ENCODE measurements at places on chromosomes 3 and 15.

GRCh38 chr3:138974462-138974861, 27.4 kb downstream of the FOXL2NB start:
- no peak for DNase-seq

GRCh38 chr3:57281715-57282114, 10.8 kb downstream of the ASB14 start:
- DNase-seq, result peak; percentile 62

GRCh38 chr3:108251265-108251664, 29.0 kb upstream of the IFT57 start:
- no peak for DNase-seq

GRCh38 chr15:71443538-71443937, 328.3 kb downstream of the THSD4 start:
- DNase-seq, result no peak

- DNase-seq, result no peak
These were observed 53.3 kb downstream of the RARB start for GRCh38 chr3:25481386-25481785.

DNA sequence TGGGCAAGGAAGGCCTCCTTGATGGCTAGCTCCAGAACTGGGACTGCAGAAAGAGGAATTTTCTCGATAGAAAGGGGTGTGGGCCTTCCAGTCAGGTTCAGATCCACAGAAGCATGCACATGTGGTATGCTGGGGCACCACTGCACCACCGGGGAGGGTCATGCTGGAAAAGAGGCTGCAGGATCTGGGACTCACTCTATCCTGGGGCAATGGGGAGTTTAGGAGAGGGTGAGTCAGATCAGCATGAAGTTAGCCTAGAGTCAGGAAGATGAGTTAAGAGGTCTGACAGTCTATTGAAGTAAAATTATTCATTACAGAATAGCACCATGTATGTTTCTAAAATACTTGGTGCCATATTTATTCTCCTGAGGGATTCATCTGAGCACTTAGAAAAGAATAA, 130.2 kb upstream of the TOPAZ1 start:
- DNase-seq, result no peak

DNA sequence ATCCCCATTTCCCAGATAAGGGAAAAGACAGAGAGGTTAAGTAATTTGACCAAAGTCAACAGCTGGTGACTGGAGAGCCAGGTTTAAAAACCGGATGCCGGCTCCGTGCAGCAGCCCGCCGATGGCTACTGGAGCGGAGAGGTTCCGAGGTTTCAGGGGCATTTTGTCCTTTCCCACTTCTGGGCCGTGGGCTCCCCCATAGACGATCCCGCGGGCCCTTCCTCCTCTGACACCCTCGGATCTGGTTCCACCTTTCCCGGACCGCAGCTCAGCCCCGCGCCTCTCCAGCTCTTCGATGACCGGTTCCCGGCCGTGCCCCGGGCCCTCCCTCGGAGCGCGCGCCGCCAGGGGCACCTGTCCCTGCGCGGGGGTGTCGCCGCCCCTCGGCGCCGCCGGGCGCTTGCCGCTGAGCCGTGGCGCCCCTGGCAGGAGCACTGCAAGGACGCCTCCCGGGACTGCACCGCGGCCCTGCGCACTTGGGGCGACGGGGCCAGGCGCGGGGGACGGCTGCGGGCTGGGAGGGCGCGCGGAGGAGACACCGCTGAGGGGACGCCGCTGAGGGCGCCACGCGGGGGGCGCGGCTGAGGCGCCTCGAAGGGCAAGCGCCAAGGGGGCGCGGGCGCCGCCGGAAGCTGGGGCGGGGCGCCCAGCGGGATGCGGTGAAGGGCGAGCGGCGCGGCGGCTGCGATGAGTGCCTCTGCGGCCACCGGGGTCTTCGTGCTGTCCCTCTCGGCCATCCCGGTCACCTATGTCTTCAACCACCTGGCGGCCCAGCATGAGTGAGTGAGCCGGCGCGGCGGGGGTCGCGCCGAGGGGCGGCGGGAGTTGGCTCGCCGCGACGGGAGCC, at the start of gene TM6SF1:
TM6SF1 (plus strand) TSS at position 652 of the 847 bp plus-strand sequence; CDS start at position 688, 36 bp downstream.
- no peak for DNase-seq

DNA sequence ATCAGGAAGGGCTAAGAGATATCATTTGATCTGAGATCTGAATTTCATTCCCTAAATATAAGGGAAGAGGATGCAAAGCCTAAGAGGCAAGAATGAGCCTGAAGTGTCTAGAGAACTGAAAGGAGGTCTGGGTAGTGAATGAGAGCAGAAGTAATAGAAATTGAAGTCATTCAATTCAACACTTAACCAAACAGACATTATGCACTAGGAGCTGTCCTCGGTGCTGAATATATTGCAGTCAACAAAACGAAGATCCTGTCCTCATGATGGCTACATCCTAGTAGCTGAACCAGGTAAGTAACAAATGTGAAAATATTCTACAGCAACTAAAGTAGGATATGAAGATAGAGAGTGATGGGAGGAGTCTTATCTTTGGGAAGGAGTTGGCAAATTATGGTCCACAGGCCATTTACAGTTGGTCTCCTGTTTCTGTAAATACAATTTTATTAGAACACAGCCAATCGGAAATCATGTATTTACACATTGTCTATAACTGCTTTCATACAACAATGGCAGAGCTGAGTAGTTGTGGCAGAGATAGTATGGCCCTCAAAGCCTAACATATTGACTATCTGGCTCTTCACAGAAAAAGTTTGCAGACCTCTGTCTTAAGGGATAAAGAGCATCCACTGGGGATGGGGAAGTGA, 192.9 kb upstream of the CADPS start:
- DNase-seq, result no peak

- DNase-seq, result no peak
These were observed 33.1 kb downstream of the KLF13 start for GRCh38 chr15:31359702-31360111.

DNA sequence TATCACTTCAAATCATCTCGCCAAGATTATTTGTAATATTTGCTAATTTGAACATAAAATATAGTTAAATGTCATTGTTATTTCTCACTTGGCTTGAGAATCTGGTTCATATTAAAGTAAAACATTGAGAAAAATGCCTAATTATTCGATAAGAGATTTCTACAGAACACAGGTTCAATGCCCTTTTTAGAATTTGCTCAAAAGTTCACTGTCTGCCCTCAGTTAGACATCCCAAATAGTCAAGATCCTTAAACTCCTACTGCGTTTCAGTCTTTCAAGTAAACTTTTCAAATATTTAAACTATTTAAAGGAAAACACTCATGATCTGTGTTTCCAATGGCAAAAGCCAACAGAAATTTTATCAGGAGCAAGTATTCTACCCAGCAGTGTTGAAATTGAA, 204.1 kb upstream of the AGTR1 start:
- no peak for DNase-seq

DNA sequence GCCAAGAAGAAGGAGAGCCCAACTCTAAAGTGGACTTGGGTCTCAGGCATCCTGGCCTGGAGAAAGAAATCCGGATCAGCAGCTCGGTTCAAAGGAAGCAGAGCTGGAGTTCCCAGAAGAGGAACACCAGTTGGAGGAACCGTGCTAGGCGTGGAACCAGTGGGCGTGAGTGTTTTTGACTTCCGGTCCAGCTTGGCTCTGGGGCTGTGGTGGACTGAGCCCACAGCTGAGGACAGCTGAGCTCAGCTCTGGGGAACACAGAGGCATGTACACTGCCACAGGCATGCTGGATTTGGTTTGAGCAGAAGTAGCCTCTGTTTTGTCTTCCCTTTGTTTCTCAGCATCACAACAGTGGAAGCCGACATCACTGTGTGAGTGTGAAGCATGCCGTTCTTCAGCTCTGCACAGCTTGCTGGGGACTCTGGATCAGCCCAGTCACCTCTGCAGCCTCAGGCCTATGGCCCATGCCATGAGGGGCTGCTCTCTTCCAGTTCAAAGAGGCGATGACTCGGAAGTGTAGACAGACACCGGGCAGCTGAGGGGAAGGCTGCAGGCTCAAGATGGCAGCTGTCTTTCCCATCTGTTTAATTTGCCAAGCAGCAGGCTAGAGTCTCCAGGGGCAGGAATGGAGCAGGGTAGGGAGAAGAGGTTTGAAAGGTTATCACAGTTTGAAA, 185.8 kb upstream of the UBE3A start:
- DNase-seq, result no peak

DNA sequence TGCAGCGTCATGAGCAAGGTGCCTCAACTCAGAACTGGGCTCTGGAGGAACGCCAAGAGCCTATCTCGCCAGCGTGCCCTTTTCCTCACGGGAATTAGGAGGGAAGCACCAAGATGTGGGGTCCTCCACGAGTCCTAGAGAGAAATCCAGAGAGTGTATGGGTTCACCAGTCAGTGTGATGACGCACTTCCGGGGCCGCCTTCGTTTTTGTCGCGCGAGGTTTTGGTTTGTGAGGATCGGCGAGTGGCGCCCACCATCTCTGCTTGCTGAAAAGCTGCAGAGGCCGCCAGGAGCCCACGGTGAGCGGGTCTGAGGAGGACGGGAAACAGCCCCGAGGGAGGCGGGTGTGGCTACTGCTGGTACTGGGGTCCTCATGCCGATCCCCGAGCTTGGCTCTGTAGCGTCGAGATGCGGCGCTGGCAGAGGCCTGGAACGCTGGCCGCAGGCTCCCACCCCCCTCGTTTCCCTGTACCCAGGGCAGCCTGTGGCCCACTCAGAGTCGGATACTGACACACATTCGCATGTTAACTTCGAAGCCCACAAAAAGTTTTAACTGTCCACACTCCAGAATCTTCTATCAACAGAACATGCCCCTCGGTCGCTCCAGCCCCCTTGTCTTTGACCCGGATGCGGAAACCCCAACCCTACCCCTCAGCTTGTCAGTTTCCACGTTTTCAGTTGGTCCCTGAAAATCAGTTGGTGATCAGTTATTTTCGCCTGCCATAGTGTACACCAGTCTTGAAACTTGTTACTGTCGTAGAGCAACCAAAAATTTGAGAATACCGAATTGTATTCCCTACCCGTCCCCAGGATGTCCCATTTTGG, 30.4 kb downstream of the ZNF662 start:
- DNase-seq, result peak; percentile 36

GRCh38 chr3:170734043-170734734, 135.8 kb downstream of the RPL22L1 start:
- DNase-seq, result no peak

- no peak for DNase-seq
These were observed 128.8 kb downstream of the SV2B start for GRCh38 chr15:91228890-91229289.

- no peak for DNase-seq
These were observed 103.4 kb downstream of the IL20RB start for GRCh38 chr3:137061186-137061585.

Measured in NCI-H524 treated with DMSO at 0.1 percent for 48 hours (cell line).